ENCODE measurements at places on chromosomes 5 and 9.

DNA sequence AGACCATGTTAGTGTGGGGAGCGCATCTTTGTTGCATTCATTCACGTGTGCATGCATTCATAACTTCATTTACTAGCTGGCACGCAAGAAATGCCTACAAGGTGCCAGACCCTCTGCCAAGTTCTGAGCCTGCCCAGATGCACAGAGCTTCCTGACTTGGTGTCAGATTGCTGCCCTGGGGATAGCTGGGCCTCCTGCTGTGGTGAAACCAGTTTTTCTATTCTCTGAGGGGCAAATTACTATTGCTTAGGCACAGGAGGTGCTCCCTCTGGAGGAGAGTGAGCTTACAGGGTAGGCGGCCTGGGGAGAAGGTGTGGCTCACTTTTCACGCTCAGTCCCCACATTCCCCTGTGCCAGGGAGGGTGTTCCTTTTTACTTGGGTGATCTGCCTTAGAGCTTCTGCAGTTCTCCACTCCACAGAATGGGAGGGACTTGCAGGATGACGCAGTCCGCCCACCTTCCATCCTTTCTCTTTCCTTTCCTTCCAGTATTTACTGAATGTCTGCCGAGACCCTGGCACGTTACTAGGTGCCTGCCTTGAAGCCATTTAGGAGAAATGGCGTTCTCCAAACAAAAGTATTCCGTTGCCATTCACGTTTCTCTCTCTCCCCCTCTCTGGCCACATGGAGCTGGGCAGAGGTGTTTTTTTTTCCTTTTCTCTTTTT is 27.9 kb upstream of the CTNNA1 start:
- no peak for DNase-seq

DNA sequence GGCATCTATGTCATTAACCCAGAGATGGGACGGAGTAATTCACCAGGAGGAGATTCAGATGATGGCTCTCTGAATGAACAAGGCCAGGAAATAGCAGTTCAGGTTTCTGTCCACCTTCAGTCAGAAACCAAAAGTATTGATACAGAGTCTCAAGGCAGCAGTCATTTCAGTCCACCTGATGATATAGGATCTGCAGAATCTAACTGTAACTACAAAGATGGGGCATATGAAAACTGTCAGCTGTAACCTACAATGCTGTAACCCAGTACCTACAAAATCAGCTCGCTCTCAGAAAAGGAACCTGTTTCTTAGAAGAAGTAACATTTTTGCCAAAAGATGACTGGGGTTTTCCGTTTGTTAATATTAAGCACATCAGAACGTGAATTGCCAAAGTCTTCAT is 14.7 kb downstream of the MFAP3 start:
- no peak for DNase-seq

GRCh38 chr5:94632024-94632423 is 13.6 kb downstream of the SLF1 start:
- no peak for DNase-seq

DNA sequence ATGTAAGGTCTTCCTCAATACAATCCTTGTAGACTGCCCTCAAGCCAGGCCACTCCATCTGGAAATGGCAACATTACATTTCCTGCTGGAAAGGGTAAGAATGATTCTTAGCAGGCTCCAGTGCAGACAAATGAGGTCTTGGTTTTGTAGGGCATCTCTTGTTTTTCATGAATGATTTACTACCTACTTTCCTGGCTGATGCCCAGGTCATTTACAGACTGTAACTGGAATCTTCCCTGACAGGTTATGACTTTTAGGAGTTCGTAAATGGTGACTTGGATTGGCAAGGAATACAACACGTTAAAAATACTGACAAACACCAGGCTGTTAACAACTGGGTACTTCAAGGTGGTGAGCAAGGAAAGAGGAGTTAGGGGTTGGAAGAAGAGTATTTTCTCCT is 510.5 kb upstream of the TNC start:
- DNase-seq = no peak

DNA sequence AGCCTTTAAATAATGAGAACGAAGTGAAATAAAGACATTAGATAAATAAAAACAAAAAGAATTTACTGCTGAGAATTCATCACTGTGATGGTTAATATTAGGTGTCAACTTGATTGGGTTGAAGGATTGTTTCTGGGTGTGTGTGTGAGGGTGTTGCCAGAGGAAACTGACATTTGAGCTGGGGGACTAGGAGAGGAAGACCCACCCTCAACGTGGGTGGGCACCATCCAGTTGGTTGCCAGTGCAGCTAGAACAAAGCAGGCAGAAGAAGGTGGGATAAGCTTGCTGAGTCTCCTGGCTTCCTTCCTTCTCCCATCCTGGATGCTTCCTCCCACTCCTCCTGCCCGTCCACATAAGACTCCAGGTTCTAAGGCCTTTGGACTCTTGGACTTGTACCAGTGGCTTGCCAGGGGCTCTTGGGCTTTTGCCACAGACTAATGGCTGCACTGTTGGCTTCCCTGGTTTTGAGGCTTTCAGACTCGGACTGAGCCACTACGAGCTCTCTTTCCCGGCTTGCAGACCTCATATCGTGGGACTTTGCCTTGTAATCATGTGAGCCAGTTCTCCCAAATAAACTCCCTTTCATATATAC is 43.7 kb upstream of the ABL1 start:
- no peak for DNase-seq

DNA sequence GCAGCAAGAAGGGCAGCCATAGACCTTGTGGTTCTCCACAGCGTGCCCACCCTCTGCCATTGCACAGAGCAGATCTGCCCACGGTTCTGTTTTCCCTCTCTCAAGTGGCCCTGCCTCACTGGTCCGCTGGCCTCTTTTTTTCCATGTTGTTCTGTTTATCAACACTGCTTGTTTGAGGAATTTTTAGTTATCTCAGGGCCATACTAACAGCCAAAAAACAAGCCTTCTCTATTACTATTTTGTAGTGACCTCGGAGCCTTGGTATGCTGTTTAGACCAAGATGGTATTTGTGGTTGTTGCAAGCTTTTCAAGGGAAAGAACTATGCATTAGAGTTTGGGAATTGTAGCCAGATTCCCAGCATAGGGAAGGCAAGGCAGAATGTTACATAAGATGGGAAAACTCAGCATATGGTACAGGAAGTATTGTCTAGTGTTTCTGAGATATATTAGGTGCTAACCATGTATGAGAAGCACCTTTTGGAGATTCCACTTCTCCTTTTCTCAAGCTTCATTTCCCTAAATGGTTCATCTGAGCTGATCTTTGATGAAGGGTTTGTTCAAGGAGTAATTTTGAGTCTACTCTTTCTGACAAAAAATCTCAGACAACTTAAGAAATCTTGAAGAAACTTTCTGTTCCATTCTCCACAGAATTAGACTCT is 54.3 kb downstream of the NUP214 start:
- DNase-seq = no peak

DNA sequence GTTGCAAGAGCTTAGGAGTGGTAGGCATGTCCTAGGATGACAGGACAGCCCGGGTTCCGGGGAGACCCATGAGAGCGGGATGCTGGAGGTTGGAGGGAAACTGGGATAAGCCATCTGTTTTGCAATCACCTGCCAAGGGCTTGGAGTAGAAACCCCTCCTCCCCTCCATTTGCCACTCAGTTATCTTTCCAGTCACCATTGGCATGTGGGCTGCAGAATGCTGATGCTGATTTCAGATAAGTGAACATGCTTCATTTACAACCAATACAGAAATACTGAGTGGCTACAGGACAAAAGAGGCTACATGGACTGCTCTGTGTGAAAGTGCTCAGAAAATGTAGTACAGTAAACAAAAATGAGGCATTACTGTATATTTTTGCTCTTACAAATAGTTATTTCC is 93.4 kb upstream of the KIF2A start:
- no peak for DNase-seq

- DNase-seq = no peak
These were observed 77.2 kb downstream of the ATP10B start for GRCh38 chr5:160774666-160775315.

Measured in activated CD4-positive, alpha-beta T cell treated with anti-CD3 and anti-CD28 coated beads for 48 hours (primary cell).